A549 (cell line): ENCODE measurements at places on chromosomes 12 and 14. TPM values are rescaled to one million over a fixed set of nuclear protein-coding genes. Genes with fewer than 3 reads are reported as not detected.

RNASE1 gene
- 0.13 to 0.55 TPM (median 0.16 TPM) in 3 replicates for polyA plus RNA-seq

UBE3B gene
- polyA plus RNA-seq, result 14.0 to 15.4 TPM (median 14.5 TPM) in 3 replicates

POTEM gene
- polyA plus RNA-seq, result not detected in 3 replicates

DLST gene
- polyA plus RNA-seq, result 102 to 113 TPM (median 102 TPM) in 3 replicates

SERPINA12 gene
- not detected in 3 replicates for polyA plus RNA-seq

PROX2 gene
- not detected in 3 replicates for polyA plus RNA-seq

TAS2R8 gene
- not detected in 3 replicates for polyA plus RNA-seq

CLEC9A gene
- polyA plus RNA-seq, result not detected in 3 replicates

CTSG gene
- not detected in 3 replicates for polyA plus RNA-seq

BAG5 gene
- polyA plus RNA-seq, result 23.8 to 25.4 TPM (median 24.8 TPM) in 3 replicates

PTGER2 gene
- 0.51 to 1.2 TPM (median 0.55 TPM) in 3 replicates for polyA plus RNA-seq

- DNase-seq, result no peak
Measured at GRCh38 chr12:43179486-43179885, 372.5 kb downstream of the ADAMTS20 start.

DNA sequence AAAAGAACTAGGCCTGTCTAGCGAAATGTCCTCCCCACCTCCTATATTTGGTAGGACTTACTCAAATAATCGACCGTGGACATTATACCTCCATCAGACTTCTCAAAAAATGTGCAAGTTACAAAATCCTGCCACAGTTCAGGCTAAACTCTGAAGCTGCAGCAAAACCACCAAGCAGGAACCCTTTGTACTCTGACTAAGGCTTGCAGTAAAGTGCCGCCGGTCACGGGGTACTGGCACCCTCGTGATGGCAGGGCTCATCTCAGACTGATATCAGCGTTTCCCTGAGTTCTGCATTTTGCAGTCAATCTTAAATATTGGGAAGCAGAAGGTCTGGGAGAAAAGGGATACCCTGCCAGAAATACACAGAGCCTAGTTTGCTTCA is 17.1 kb downstream of the SLC11A2 start:
- DNase-seq, result no peak

DNA sequence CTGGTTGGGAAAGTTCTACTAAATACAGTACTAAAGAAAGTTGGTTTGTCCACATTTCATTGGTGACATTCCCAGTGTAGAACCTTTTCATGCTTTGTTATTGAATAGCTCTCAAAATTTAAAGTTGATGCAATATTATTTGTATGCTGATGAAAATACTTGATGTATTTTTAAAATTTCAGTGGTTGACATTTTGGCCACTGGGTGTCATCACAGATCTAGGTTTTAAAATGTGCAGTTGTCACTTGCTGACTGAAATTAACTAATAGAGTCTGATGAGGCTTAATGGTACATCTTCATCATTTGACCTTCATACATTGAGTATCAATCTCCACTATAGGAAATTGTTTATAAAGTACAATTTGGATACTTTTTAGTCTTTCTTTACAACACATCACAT is 37.1 kb downstream of the CMAS start:
- no peak for DNase-seq

DNA sequence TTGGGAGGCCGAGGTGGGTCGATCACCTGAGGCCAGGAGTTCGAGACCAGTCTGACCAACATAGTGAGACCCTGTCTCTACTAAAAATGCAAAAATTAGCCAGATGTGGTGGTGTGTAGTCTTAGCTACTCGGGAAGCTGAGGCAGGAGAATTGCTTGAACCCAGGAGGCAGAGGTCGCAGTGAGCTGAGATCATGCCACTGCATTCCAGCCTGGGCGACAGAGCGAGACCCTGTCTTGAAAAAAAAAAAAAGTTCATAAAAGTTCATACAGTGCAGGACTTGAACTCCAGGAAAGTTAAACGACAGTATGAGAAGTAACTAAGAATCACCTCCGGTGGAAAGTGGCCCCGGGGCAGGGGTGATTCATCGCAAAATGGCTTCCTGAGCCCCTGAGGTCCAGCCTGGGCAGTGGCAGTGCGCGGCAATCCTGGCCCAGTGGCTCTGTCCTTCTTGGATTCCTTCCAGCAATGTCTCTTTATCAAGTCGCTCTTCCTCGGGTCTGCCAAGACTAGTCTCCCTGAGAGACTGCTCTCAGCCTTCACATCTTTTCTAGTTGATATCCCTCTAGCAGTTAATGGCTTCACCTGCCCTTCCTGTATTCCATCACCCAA is 16.7 kb upstream of the MAP1LC3B2 start:
- DNase-seq, result no peak

GRCh38 chr12:54199034-54199433 is 10.2 kb upstream of the SMUG1 start:
- DNase-seq, result no peak

- DNase-seq, result no peak
Measured at GRCh38 chr12:49170924-49171323, 18.0 kb downstream of the TUBA1A start.

DNA sequence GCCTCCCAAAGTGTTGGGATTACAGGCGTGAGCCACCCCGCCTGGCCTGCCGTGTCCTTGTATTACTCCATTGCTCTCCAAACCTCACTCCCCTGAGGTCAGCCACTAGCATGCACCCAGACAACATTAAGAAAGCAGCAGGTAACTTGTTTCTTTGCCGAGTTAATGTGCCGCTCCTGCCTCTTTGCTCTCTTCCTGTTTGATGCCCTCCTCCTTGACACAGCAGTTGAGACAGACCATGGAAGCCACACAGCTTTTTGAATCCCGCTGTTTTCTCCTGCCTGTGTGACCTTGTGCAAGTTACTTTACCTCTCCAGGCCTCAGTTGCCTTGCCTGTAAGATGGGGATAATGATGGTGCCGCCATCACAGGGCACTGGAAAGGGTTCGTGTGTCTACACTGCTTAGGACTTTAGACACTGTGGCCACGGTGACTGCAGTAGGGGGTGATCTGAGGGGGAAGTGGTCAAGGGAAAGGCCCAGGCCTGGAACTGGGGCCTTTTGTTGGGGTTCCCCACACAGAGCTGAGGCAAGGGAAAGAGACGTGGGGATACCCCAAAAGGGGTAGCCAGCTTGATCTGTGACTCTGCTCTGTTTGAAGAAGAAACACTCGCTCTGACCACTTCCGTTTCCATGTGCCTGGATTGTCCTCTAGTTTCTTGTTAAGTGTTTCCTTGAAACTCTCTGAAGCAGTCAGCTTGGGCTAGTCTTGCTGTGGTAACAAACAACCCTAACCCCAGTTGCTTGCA is 69.3 kb downstream of the RIN3 start:
- no peak for DNase-seq

- no peak for DNase-seq
Measured at GRCh38 chr14:102608064-102608446, 15.6 kb downstream of the RCOR1 start.

DNA sequence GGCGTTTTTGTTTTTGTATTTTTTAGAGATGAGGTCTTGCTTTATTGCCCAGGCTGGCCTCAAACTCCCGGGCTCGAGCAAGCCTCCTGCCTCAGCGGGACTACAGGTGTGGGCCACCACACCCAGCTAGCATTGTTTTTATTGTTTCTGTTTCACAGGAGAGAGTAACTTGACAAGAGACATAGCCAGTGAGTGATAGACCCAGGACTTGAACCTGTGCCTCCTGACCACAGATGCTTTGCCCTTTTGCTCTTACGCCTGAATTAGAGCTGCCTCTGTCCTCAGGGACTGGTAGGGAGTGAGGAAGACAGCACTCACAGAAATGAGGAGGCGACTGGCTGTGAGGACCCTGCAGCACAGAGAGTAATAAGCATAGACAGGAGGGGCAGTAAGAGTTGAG is 2.3 kb downstream of the EVL start:
- no peak for DNase-seq

- no peak for DNase-seq
Measured at GRCh38 chr12:100329800-100330199, 27.1 kb upstream of the SLC17A8 start.

DNA sequence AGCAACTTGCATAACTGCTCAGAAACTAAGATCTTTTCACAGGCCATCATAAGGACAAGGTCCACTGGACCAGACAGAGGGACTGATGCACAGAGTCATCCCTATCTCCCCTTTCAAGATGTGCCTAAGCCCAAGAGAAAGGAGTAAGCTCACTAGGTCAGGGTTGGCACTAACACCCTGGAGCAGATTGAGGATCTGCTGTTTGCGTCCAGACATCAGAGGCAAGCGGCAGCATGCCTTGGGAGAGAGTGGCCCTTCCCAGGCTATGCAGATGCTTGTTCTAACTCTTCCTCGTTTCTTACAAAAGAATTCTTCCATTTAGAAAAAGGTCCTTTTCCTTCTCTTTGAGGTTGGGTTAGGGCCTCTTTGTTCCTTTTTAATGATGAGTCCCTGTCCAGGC is 187.2 kb downstream of the KCNA5 start:
- DNase-seq, result no peak

- DNase-seq, result no peak
Measured at GRCh38 chr14:61574514-61574807, 120.9 kb upstream of the HIF1A start.

- no peak for DNase-seq
Measured at GRCh38 chr14:44795725-44796124, 166.0 kb downstream of the KLHL28 start.

- DNase-seq, result no peak
Measured at GRCh38 chr12:22670762-22671161, 45.8 kb downstream of the ETNK1 start.

DNA sequence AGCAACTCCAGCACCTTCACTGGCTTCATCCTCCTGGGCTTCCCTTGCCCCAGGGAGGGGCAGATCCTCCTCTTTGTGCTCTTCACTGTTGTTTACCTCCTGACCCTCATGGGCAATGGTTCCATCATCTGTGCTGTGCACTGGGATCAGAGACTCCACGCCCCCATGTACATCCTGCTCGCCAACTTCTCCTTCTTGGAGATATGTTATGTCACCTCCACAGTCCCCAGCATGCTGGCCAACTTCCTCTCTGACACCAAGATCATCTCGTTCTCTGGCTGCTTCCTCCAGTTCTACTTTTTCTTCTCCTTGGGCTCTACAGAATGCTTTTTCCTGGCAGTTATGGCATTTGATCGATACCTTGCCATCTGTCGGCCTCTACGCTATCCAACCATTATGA is 6.8 kb downstream of the OR11G2 start:
- no peak for DNase-seq

DNA sequence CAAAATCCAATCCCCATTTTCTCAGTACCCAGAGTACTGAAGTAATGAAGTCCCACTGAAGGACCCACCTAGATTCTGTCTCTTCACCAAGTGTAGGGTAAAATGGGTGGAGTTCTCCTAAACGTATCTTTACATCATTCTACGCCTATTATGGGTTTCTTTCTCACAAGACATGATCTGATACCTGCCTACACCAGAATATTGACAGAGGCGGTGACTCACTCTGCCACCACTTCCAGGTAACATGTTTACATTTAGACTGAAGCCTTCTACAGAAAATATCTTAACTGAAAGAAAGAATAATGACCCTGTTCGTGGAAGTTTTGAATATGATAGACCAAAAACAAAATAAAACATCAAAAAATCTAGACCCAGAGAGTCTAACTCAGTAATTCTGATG is 89.8 kb downstream of the BTG1 start:
- no peak for DNase-seq

DNA sequence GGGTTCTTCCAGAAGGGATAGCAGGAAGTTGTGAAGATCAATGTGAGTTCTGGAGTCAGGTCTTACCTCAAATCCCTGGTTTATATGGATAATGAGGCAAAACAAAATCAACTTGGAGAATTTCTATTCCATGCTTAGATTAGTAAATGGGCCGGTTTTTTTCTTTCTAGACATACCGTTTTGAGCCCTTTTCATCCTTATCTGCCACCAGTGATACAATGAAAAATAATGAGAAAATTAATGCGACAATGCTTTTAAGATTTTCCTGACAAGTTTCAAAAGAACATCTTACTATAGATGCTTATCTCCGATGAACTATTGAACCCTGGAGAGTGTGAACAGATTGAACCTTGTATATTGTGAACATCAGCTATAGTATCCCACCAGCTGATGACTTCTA is 262.7 kb downstream of the BTG1 start:
- DNase-seq, result no peak

- DNase-seq, result no peak
Measured at GRCh38 chr12:13576935-13577500, 380.5 kb downstream of the EMP1 start.

DNA sequence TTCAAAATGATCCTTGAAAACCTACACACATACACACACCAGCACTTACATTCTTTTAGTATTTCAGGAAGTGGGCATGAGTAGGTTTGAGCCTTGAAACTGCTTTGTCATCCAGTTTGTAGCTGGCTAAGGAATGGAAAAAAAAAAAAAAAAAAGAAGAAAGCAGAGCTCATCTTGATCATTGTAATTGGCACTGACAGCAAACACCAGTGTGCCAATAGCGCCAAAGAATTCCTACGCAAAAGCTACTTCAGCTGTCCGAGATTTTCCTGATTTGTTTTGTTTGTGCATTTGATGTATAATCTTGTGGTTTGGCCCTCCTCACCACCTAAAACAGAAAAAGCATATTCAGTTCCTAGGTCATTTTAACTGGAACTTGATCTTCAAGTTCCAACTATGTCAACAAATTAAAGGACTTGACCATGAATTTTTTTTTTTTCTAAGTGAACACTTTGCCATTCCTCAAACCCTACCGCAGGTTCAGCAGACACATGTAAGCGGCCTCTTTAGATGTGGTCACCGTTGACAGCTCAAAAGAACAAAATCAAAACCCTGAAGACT is 57.3 kb downstream of the FLRT2 start:
- DNase-seq, result no peak

GRCh38 chr14:54211551-54212308 is 185.1 kb upstream of the CDKN3 start:
- no peak for DNase-seq

DNA sequence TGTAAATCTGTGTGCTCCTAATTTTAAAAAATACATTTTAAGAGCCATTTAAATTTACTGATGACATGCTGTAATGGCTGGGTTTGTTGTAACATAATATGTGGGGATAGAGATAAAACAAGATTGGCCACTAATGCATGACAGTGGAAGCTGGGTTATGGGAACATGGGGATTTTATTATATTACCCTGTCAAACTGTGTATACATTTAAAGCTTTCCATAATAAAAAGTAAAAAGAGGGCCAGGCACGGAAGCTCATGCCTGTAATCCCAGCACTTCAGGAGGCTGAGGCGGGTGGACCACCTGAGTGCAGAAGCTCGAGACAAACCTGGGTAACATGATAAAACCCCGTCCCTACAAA is 9.1 kb downstream of the TMEM233 start:
- no peak for DNase-seq

DNA sequence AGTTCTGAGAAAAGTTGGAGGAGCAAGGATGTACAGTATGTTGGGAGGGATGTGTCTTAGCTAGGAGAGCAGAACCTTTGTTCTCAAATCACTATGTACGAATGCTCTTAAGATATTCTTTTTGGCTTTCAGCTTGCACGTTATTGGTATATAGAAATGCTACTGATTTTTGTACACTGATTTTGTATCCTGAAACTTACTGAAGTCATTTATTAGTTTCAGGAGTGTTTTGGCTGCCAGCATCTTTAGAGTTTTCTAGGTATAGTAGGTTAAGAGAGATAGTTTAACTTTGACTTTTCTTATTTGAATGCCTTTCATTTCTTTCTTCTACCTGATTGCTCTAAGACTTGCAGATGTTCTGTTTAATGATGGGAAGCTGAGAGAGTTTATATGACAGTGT is 442.8 kb upstream of the FBXO33 start:
- DNase-seq, result no peak

GRCh38 chr12:622416-622815 is 40.8 kb downstream of the NINJ2 start:
- DNase-seq, result no peak
